SJSA1 (cell line): ENCODE measurements at places on chromosomes 7 and 10. TPM values are rescaled to one million over a fixed set of nuclear protein-coding genes. Genes with fewer than 3 reads are reported as not detected.
A peak's percentile ranks its signal among the peaks of the same experiment; 100 is the strongest.

Gene SCART1
- 0.09 and 0.18 TPM in 2 replicates for total RNA-seq

Gene PILRB
- 16.1 and 18.8 TPM in 2 replicates for total RNA-seq

Gene CYP3A7
- total RNA-seq = not detected in 2 replicates

Gene UCMA
- not detected in 2 replicates for total RNA-seq

Gene DPP6
- total RNA-seq = not detected in 2 replicates

Gene SPAG6
- not detected in 2 replicates for total RNA-seq

Gene LAMB1
- total RNA-seq = 110 and 136 TPM in 2 replicates

- DNase-seq = no peak
Observed at GRCh38 chr10:62109587-62110293, 158.9 kb downstream of the RTKN2 start.

GRCh38 chr10:10591715-10592341 is 425.8 kb upstream of the CELF2 start:
- DNase-seq = no peak

GRCh38 chr7:92653136-92653535 is 62.9 kb upstream of the FAM133B start:
- DNase-seq = no peak

DNA sequence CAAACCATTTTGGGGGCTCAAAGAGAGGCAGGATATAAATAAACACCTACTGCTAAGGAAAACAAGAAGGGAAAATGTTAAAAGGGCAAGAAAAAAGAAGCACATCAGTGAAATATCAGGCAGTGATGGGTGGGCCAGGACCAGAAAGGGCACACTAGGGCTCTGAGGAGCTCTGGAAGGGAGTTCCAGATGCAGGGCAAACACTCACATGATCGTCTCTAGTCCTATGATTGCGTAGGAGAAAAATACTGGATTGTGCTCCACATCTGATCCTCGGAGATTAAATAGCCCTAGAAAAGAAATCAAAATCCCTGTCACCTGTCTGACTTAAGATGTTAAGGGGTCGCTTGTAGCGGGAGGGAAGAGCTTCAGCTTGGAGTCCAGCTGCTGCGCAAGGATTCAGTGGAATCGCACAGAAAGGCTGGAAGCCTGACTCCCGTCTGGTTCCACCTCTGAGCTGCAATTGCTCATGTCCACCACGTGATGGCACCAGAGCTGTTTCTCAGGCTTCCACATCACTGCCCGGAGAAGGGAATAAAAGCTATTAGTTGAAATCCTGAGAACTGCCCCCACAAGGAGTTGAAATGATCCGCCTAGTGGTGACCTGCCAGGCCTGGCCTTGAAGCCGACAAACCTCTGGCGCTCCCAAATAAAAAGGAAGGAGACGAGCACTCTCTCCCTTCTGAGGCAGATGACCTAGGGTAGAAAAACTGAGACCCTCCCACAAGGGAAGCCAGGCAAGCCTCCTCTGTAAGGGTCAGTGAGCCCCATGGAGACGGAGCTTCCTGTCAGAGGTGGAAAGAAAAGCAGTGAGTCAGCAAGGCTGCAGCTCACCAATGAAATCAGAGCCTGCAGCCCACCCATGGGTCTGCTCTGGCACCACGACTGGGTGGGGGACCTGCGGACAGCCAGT is 39.2 kb downstream of the XPNPEP1 start:
- peak; percentile 85 for DNase-seq

GRCh38 chr10:113131613-113132261 is 181.7 kb downstream of the TCF7L2 start:
- no peak for DNase-seq

DNA sequence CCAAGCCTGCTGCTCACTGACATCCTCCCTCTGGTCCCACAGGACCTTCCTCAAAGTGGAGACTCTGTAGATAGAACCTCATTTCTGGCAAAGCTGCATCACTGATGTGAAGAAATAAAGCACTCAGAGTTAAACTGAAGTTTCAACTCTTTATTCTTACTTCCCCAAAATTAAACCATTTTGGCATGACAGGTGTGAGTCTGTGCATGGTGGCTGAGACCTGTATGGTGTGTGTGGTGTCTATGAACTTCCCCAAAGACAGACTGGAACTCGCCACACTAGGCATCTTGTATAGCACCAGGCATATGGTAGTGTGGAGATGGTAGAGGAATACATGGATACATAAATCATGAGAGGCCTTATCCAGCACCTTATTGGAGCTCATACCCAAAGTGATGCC is 6.6 kb upstream of the WDFY4 start:
- no peak for DNase-seq

DNA sequence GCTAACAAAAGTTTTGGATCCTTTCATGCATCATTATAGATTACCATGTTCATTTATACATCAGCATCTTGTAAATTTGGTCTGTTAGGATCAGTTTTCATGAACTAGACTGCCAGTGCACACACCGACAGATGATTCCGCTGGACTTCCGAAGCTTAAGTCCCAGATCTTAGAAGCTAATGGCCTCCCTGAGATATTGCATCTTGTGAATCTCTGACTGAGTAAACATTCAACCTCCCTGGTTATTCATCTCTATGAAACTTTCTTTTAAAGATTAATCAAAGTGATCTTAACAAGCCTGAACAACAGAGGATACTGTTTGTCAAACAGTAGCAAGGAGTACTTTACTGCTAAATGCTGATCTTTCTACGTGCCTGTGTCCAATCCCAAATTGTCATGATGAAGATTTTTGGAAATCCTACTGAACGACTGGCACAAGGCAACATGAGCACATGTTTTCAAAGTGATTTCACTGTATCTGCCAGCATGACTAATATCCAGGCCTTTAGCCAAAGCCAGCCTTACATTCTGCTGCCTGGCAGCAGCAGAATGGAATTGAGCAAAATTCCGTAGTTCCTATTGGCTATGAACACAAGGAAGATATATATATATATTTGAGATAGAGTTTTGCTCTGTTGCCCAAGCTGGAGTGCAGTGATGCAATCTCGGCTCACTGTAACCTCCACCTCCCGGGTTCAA is 91.3 kb upstream of the ANK3 start:
- no peak for DNase-seq

GRCh38 chr7:156898938-156899337 is 6.0 kb upstream of the LMBR1 start:
- DNase-seq = no peak

GRCh38 chr7:48025624-48026023 is 3.3 kb downstream of the SUN3 start:
- DNase-seq = no peak

GRCh38 chr7:33760146-33760545 is 145.2 kb upstream of the BMPER start:
- DNase-seq = no peak
